Activated gamma-delta T cell treated with Interleukin-2 at 50 U/mL for 16 hours (primary cell): ENCODE measurements at places on chromosomes 2 and 18.

GRCh38 chr18:44539926-44540325 is 140.8 kb upstream of the SETBP1 start:
- DNase-seq: no peak

GRCh38 chr2:227724394-227725039 is at the start of gene SCYGR6:
TSS of gene SCYGR6 (minus strand) at chr2:227724757. CDS start at chr2:227724757, 0 bp downstream.
- DNase-seq: no peak

- DNase-seq: peak; percentile 15
These were observed 861 bp downstream of the LTBP1 start for GRCh38 chr2:32947484-32948143.

- DNase-seq: no peak
These were observed 117.8 kb upstream of the CCDC195 start for GRCh38 chr2:224833986-224834385.

- DNase-seq: no peak
These were observed 368.0 kb upstream of the FAM98A start for GRCh38 chr2:33967103-33967502.

DNA sequence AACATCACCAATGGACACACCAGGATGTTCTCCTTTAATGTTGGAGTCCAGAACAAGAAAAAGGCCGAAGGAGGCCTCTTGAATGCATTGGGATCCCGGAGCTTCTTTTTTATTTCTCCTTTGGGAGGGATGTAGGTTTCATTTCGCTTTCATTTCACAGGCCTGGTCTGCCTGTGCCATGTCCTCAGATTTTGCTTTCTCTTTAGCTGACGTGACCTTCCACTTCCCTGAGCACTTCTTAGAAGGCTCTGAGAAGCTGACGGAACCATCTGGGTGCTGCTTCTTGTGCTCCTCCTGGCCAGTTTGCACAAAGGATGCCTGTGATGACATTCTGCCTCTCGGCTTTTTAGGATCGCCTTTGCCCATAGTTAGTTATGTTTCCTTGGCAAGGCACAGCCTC is 15.1 kb upstream of the MBOAT2 start:
- no peak for DNase-seq

DNA sequence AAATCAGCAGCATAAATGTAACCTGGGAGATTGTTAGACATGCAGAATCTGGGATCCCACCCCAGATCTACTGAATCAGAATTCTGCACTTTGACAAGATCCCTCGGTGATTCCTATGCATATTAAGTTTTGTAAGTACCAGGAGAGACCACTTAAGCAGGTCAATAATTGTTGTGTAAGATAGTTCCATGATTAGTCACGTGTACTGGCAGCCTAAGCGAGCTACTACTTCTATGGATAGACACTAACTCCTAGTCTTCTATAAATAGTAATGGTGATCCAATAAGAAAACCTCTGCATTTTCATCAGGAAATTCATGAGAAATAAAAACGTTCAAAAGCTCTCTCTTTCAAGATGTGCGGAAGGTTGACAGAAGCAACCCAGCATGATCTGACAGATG is 988.2 kb upstream of the CHAC2 start:
- DNase-seq: no peak

DNA sequence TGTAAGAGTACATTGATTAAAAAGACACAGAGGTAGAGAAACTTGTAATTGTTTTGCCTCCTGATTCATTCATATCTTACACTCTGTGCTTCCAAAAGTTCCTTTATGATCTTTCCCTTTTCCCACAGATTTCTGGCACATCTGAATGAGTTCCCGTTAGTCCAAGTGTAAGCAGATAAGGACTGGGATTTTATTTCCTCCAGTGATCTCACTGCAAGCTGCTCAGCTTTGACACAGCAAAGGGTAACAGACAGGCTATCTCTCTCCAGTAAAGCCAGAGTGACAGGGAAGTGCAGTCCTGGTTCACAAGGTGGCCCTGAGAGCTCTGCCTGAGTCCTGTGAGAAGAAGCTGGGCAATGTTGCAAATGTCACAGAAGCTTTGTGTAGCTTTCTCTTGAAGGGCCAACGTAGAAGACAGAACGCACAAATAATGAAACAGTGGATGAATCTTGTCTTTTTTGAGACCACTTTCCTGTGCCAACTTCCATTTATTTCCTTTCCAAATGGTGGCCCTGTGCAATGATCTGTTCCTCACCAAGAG is 32.5 kb upstream of the KCNE4 start:
- no peak for DNase-seq

DNA sequence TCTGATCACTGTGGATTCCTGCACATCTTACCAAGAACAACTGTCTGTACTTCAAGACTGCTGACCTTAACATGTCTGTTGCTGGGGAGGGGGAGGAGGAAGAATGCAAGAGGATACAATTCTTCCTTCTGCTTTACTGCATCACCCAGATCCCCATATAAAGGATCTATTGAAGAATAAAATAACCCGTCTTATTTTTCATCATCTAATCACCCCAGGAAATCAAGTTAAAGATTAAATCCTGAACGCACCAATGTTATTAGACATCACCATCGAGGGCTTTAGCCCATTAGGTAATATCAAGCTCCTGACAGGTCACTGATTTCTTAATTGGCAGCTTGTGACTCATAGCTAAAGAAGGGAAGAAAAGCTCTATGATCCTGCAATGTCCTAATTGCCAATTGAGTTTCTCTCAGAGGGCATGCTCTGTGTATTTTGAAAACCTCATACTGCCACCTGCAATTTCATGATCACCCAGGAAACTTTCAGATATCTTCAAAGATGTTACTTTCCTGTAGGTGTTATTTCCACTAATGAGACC is 75.4 kb upstream of the KCNE4 start:
- no peak for DNase-seq

DNA sequence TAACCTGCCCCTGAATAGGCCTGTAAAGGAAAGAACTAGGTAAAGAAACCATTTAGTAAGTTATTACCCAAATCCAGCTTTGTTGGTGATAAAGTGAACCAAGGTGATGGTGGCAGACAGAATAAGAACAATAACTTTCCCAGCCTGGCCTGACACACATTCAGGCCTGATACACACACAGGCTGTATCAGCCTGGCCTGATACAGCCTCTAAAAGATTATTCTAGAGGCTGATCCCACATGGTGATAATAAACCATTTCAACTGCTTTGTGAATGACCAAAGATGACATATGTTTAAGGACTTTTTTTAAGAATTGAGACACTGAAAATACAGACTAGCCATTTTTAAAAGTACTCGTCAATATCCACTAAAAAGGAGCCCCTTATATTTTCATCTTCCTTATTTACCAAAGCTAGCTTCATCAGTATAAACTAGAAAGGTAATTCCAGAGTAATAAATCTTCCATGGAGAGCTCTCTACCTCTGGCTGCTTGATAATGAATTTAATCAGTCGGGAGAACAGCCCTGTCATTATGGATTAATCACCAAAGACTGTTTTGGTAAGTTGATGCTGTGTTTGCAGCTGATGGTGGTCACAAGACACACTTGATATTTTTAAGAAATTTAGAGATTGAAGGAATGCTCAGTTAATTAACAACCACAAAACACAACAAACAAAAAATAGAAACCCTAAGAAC is 77.2 kb downstream of the SLC8A1 start:
- no peak for DNase-seq

DNA sequence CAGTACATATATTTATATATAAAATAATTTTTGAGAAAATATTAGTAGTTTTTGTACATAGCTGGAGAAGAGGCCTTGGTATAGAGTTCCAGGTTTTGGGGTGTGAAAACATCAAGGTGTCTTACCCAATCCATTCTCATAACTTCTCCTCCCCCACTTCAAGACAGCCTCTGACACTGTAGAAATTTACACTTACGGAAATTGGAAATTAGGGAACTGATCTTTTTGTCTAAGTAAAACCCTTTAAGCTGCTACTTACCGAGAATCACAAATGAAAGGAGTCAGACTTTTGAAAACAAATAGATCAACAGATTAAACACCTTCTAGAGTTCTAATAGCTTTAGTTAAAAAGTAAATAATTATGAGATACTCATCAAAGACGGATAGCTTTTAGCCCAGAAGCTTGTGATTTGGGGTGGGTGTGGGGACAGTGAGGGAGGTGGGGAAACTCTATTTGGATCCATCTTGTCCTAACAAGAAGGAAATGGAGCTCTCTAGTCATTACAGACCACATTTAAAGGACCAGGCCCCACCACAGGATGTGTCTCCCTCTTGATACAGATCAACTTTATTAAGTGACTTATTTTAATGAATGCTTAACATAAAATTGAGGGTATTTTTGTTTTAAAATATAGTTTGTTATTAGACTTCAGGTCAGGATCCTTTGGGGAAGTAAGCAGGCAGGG is 11.1 kb upstream of the FBXO11 start:
- no peak for DNase-seq

GRCh38 chr2:159905926-159906714 is 108.1 kb upstream of the CD302 start:
- no peak for DNase-seq
